ENCODE measurements at places on chromosomes 4 and X.
A peak's percentile ranks its signal among the peaks of the same experiment; 100 is the strongest.

GRCh38 chr4:19930742-19931141 is 321.0 kb upstream of the SLIT2 start:
- no peak for DNase-seq

DNA sequence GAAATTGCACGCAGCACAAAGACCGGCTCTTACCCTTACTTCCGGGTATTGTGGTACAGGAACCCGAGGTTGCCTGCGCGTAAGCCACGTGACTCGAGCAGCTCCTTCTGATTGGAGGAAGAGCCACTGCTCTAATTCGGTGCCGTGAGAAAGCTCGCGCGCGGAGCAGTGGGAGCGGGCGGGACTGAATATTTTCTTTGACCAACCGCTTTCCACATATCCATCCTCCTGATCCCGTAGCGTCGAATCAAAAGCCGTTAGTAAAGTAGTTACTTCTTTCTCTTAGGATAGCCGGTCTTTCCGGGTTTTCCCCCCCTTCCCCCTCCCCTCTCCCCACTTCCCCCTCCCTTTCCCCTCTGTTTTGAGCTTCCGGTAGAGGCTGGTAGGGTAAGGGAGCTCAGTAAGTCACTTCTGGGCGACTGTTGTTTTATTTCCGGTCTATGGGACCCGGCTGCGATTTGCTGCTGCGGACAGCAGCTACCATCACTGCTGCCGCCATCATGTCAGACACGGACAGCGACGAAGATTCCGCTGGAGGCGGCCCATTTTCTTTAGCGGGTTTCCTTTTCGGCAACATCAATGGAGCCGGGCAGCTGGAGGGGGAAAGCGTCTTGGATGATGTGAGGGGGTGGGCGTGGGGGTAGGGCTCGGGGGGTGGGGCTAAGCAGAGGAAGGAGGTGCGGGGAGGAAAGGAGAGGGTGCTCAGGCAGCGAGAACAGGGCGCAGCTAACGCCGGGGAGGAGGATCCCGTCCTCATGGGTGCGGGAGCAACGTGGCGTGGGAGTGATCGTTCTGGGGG is at the start of gene TAF1:
TAF1 (plus strand) TSS at position 483 of the 799 bp plus-strand sequence; CDS start at position 501, 18 bp downstream.
- DNase-seq = peak; percentile 98

DNA sequence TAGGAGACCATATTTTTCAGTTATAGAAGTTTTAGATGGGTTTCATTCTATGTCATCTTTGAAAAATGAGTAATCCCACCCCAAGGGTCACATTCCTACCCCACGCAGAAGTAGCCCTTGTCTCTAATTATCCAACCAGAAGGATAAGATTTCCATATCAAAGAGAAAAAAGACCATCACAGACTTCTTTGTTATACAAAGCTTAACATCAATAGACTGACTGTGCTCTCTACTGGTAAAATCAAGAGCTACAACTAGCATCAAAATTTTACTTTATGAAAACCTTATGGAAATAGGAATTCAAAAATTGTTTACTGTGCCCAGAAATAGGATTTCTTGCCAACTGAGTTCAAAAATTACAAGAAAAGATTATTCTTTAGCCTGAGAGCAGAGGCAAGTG is 24.9 kb downstream of the TNMD start:
- no peak for DNase-seq

DNA sequence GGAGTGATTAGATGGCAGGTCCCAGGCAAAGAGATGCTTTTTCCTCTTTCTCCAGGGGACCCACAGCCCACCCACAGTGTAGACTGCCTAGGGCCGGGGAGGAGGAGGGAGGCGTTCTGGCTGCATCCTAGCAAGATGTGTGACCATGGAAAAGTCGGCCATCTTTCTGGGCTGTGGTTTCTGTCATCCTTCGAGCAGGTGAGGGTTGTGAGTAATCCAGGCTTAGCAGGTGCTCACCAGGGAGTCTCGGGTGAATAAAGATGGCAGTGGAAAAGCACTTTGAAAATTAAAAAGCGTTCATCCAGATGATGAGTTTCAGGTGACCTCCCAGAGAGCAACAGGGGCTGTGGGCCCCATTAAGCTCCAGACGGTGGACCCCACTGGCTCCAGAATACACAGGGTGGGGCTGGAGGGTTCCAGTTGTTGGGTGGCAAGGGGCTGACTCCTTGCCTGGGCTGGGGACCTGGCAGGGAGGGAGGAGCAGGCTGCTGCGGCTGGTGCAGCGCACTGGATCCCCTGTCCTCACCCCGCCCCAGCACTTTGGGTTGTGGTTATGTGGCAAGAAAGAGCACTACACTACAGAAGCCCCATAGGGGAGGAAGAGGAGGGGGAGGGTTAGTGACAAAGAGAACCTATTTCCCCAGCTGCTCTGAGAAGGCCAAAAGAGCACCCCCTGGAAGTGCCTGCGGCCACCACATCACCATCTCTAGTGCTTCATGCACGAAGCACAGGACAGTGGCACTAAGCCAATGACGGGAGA is 23.7 kb downstream of the ELF4 start:
- no peak for DNase-seq

GRCh38 chr4:47463235-47463956 is at the start of gene COMMD8:
Gene COMMD8, minus strand, starts transcription at chr4:47463702. Its CDS starts 51 bp downstream, at chr4:47463651.
- peak; percentile 99 for DNase-seq

DNA sequence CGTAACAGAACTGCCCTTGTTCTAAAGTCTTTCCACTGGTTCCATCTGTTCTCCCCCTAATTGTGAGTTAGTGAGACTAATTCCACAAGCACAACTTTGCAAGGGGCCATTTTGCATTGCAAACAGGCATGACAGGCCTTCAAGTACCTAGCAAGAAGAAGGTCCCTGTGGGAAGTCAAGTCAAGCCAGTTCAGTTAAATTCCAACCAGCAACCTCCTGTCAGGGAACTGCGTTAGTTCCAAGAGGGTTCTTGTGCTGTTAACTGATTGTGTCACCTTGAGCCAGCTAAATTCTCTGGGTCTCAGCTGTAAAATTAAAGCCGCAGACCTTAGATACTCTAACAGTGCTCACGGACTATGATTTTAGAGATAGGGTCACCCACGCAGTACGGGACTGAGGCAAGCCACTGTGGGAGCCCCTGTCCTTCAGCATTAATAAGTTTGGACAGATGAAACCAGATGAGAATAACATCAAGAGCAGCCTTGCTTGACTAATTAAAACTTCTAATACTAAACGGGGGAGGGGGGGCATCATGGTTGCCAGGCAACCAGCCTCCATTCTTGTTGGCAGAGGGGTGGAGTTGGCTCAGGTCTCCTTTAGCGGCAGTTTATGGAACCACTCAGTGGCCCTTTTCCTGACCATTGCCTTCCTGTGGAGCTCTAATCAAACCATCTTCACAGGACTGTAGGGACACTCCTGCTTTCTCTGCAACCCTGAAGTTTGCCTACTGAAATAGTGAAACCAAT is 24.1 kb upstream of the TMEM150C start:
- peak; percentile 74 for DNase-seq

DNA sequence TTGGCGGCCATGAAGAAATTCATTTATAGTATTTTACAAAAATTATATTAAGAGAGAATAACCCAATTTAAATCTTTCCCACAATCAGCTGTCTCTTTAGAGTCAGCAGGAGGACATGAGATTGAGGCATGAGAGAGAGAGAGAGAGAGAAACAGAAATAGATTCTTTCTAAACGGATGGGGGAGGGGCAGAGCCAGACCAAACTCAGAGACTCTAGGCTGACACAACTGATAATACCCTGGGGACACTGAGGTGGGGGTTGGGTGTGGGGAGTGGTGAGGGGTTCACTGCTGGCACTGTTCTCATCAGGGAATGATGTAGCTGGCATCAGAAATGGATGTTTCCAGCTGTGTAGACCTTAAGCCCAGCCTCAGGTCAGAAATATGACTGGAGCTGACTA is 20.5 kb upstream of the HOPX start:
- peak; percentile 39 for DNase-seq

GRCh38 chr4:17680559-17681280 is 66.3 kb downstream of the MED28 start:
- no peak for DNase-seq
